ENCODE measurements at places on chromosomes 5 and 9.

DNA sequence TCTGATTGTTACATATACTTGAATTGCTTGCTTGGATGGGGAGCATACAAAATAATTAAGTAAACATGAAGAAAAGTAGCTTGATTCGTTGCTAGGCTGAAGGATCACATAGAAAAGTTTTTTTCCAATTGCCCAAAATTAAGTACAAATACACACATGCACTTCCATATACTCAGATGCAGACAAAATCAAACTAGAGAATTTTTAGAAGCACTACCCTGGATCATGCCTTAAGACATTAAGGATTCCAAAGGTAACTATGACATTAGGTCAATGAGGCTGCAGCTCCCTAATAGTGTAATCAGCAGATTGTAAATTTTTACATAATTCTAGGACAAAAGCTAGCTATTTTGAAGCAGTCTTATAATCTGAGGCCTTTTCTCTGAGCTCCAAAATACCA lies 216.9 kb upstream of the TMEM161B start:
- DNase-seq: no peak

DNA sequence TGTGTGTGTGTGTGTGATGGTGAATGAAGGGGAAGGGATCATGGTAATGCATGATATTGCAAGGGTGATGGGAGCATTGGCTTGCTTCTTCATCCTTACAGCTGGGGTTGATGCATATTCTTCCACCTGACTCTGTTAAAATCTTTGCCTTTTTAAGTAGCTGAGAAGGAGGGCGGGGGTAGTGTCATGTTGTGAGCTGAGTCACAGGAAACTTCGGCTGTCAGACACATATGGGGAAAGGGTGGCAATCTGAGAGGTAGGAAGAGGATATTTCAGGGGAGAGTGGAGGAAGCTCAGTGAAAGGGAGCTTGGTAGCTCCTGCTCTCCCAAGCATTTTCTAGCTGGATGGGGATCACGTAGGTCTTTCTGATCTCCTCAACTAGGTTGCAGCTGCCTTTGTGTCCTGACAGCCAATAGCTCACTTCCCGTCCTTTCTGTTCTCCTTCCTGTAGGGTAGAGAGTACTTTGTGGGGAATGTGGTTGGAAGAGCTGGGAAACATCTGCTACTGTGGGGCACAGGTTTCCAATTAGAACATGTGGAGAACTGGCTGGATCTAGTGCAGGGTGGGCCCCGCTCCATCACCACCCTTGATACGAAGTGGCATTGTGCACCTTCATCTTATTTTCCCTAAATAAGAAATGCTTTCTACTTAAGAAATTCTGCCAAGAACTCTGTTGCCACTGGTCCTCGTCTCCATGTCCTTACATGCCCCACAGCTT lies 18.1 kb upstream of the CLK4 start:
- DNase-seq: no peak

- DNase-seq: no peak
These were observed 445.0 kb upstream of the RIOK2 start for GRCh38 chr5:97628031-97628430.

- no peak for DNase-seq
These were observed 473.5 kb upstream of the DAP start for GRCh38 chr5:11234501-11234911.
